Activated naive CD8-positive, alpha-beta T cell treated with anti-CD3 and anti-CD28 coated beads, Interleukin-2, amount 10 ng/mL, durations not matched to agents 7 days and 5 days (primary cell): ENCODE measurements at places on chromosomes 1 and 21. TPM values are rescaled to one million over a fixed set of nuclear protein-coding genes. Genes with fewer than 3 reads are reported as not detected.

Gene KRTAP10-8
- not detected for total RNA-seq

Gene MYBPH
- total RNA-seq = not detected

Gene CHAF1B
- 20.5 TPM for total RNA-seq

- peaks cover 11% of the 10 kb centered on the region for H3K27me3 ChIP-seq
- no peak for DNase-seq
- no peaks in the 10 kb centered on the region for H3K4me1 ChIP-seq
- no peak overlapping the region for H3K27ac ChIP-seq
Measured at GRCh38 chr1:153393926-153394325, 3.1 kb upstream of the S100A8 start.

- H3K4me3 ChIP-seq = no peak overlapping the region
- H3K4me1 ChIP-seq = no peaks in the 10 kb centered on the region
- no peak overlapping the region for H3K27ac ChIP-seq
- DNase-seq = no peak
- no peaks in the 10 kb centered on the region for H3K27me3 ChIP-seq
- H3K36me3 ChIP-seq = no peaks in the 10 kb centered on the region
Measured at GRCh38 chr21:17270229-17270628, 242.6 kb upstream of the CXADR start.

DNA sequence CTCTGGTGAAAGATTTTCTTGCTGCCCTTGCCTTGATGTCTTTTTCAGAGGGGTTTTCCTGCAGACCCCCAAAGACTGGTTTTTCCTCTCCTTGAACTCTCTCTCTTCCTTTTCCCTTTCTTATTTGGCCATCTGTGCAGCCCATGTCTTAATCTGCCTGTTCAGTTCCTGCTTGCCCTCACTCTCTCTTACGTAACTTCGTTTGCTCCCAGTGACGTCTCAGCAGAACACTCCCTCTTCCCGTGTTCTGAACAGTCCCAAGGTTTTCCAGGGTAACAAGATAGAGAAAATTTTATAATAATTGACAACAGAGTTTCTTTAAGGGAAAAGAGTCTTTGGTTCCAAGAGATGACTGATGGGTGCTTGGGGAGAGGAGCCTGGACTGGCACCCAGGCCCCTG is 109.1 kb upstream of the LMO4 start:
- H3K4me3 ChIP-seq = no peak overlapping the region
- H3K27me3 ChIP-seq = peaks cover 5% of the 10 kb centered on the region
- H3K36me3 ChIP-seq = no peaks in the 10 kb centered on the region
- no peaks in the 10 kb centered on the region for H3K4me1 ChIP-seq
- H3K27ac ChIP-seq = no peak overlapping the region

GRCh38 chr1:110602466-110602865 is 3.7 kb downstream of the KCNA2 start:
- DNase-seq = no peak
- peaks cover 27% of the 10 kb centered on the region for H3K27me3 ChIP-seq
- no peaks in the 10 kb centered on the region for H3K36me3 ChIP-seq
- peaks cover 8% of the 10 kb centered on the region for H3K4me1 ChIP-seq
- H3K4me3 ChIP-seq = no peak overlapping the region
- no peak overlapping the region for H3K27ac ChIP-seq

Gene AVPR1B
- total RNA-seq = not detected

Gene PIK3CD
- total RNA-seq = 250 TPM

- H3K4me1 ChIP-seq = peaks cover 9% of the 10 kb centered on the region
- H3K27ac ChIP-seq = no peak overlapping the region
- no peak for DNase-seq
- peaks cover under 1% of the 10 kb centered on the region for H3K36me3 ChIP-seq
- H3K27me3 ChIP-seq = peaks cover 60% of the 10 kb centered on the region
- H3K4me3 ChIP-seq = no peak overlapping the region
Measured at GRCh38 chr1:183019139-183019740, 4.0 kb upstream of the LAMC1 start.

Gene VSIG8
- total RNA-seq = not detected

DNA sequence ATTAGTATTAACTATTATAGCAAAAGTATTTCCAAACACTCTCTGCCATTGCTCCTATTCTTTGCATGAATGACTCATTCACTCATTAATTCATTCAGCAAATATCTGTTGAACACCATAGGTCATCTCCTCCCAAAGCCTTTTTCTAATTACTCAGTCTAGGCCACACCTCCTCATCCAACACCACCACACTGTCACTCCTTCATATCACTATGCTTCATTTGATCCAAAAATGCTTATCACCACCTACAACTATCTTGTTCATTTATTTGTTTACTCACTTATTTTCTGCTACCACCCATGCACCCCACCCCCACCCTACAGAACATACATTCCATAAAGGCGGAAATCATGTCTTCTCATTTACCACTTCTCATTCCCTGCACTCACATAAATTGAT is 94.4 kb upstream of the TNFSF4 start:
- no peak for DNase-seq
- no peak overlapping the region for H3K27ac ChIP-seq
- peaks cover 17% of the 10 kb centered on the region for H3K4me1 ChIP-seq
- H3K4me3 ChIP-seq = no peak overlapping the region

DNA sequence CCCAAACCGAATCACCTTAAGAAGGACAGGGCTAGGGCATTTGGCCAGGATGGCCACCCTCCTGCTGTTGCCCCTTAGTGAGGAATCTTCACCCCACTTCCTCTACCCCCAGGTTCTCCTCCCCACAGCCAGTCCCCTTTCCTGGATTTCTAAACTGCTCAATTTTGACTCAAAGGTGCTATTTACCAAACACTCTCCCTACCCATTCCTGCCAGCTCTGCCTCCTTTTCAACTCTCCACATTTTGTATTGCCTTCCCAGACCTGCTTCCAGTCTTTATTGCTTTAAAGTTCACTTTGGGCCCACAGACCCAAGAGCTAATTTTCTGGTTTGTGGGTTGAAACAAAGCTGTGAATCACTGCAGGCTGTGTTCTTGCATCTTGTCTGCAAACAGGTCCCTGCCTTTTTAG is 3.6 kb downstream of the BTG2 start:
- H3K27ac ChIP-seq = peak overlapping the region; percentile 90
- H3K4me3 ChIP-seq = peak overlapping the region; percentile 94
- no peak for DNase-seq
- H3K27me3 ChIP-seq = no peaks in the 10 kb centered on the region

DNA sequence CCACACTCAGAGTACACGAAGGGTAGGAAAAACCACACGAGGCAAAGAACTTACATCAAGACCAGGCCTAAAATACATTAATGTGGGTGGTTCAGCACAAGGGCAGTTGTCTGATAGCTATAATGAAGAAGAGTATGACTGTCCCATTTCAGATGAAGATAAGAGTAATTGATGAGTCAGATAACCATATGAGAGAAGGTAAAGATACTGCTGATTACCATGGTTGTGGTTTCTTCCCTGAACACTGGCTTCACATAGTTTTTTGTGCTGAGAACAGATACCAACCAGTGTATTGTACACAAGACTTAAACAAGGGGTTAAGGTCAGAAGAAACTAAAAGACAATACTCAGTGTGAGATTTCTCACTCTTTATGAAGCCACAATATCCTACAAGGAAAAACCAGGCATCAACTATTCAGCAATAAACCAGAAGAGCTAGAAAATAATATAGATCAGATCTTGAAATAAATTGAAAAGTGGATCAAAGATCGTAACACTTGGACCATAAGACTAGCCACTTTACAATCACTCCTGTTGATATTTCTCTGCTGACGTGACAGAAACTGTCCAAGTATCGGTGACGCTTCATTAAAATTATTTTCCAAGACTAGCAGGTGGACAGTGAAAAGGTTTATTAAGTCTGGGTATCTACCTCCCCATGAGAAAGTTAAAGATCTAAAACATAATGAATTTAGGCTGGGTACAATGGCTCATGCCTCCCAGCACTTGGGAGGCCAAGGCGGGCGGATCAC is 28.6 kb downstream of the PUM1 start:
- peaks cover 26% of the 10 kb centered on the region for H3K36me3 ChIP-seq
- peaks cover 25% of the 10 kb centered on the region for H3K4me1 ChIP-seq
- H3K4me3 ChIP-seq = no peak overlapping the region
- H3K27ac ChIP-seq = no peak overlapping the region
- DNase-seq = no peak
- no peaks in the 10 kb centered on the region for H3K27me3 ChIP-seq
